ENCODE measurements at places on chromosomes 12 and 14.

DNA sequence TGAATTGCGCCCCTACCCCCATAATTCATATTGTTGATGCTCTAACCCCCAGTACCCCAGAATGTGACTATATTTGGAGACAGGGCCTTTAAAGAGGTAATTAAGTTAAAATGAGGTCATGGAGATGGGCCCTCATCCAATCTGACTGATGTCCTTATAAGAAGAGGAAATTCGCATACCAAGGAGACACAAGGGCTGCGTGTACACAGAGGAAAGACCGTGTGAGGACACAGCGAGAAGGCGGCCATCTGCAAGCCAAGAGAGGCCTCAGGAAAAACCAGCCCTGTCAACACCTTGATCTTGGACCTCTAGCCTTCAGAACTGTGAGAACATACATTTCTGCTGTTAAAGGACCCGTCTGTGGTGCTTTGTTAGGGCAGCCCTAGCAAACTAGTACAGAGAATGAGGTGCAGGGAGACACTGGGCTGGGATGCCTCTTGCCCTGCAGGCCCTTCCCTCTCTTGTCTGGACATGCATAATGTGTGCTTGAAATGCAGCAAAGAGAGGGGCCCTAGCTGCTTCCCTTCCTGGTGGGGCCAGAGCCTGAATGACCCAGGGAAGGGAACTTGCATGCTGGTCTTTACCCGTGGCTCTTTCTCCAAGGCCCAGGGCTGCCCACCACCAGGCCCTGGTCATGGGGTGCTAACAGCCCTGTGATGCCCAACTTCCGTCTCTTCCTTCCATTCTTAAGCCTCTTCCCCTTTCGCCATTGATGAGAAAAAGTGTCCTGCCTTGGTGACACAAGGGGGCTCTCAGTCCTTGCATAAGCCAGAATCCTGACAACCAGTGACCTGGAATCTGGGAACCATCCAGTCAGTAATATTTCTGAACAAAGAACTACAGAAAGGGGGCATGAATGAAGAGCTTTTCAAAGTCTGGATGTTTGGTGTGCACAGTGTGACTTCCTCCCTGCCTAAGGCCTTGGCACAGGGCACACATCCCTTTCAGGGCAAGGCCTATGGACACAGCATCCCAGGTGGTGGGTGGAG lies 50.0 kb upstream of the GPATCH2L start:
- no peak for DNase-seq

- DNase-seq = no peak
Measured at GRCh38 chr14:75051556-75051899, 261 bp upstream of the MLH3 start.

- DNase-seq = no peak
Measured at GRCh38 chr12:53097207-53097563, 282 bp upstream of the IGFBP6 start.

- no peak for DNase-seq
Measured at GRCh38 chr12:109782326-109782703, 50.9 kb downstream of the TRPV4 start.

DNA sequence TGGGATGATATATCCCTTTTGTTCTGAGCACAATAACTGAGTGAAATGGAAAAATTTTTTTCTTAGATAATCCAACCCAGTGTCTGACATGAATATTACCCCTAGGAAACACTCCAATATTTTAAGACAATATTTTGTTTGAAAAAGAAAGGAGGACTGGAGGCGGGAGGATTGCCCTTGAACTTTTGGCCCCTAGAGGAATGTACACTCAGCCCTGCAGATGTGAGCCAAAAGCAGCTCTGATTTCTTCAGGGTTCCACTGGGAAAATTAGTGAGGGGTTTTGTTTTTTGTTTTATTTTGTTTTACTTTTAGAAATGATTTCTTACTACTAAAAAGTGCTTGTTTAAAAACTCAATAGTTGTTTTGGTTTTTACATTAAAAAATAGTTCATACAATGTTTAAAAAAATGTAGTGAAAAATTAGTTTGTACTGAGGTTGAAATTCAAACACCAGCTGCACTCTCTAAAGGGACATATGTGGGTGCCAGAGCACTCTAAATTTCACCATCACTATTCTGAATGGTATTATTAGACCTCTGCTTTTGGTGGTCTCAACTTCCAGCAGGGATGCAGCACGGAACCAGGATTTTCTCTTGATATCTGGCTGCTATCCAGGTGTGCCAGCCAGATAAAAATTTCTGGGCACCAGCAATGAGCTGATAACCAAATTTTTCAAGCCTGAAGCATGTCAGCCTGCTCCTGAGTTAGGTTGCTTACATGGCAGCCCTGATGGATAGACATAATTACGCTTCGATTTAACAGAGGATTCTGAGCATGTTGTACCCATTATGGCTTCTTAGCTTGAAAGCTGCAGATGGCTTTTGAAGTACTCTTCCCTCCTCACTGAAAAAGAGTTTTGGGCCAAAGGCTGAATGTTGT lies 141.9 kb downstream of the ANO6 start:
- DNase-seq = no peak

DNA sequence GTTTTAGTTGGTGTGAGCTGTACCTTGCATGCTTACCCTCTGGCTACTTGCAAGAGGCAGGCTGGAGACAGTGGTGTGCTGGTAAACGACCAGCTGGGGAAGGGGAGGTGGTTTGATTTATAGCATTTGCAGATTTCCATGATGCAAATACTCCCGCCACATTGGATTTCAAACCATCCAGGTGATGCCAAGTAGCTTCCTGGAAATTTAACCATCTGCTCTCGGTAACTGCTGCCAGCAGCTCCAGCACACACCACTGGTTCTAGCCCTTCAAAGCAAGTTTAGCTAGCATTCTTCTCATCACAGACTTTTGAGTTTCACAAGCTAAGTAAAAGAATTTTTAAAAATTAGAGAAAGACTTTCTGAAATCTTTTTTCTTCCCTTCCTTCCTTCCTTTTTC lies 104.5 kb upstream of the AMIGO2 start:
- DNase-seq = no peak

GRCh38 chr12:10802587-10802986 lies at the start of gene TAS2R7:
Gene TAS2R7 (minus strand): TSS chr12:10802627. CDS start chr12:10802570, 57 bp downstream.
- DNase-seq = no peak

- DNase-seq = no peak
Measured at GRCh38 chr12:117789195-117789912, 179.4 kb downstream of the KSR2 start.

- no peak for DNase-seq
Measured at GRCh38 chr12:105487963-105488362, 157.5 kb downstream of the C12orf75 start.

GRCh38 chr14:30214014-30214413 lies 286.4 kb upstream of the PRKD1 start:
- DNase-seq = no peak

DNA sequence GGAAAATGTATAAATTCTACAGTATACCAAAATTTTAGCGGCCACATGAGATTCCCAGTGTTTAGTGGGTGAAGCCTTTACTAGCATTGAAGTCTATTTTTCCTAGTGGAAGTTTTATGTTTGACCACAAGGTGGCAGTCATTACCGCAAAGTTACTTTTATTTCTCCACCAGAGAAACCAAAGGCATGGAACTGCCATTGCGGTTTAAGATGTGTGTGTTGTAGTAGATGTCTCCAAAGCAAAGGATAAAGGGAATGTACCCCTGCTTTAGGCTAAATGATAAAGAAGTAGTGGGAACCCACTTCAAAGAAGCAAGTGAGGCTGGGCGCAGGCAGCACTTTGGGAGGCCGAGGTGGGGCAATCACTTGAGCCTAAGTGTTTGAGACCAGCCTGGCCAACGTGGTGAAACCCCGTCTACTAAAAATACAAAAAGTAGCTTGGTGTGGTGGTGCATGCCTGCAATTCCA lies 140.5 kb downstream of the PRKCH start:
- no peak for DNase-seq
